ENCODE measurements at places on chromosomes 4 and X.

GRCh38 chrX:110276778-110277177, 41.1 kb downstream of the AMMECR1 start:
- H3K36me3 ChIP-seq, result peaks cover 3% of the 10 kb centered on the region
- H3K27ac ChIP-seq, result no peak overlapping the region
- H3K4me1 ChIP-seq, result peaks cover 13% of the 10 kb centered on the region
- peak; percentile 1 for DNase-seq

GRCh38 chr4:158796370-158797140, 27.7 kb downstream of the FNIP2 start:
- H3K4me3 ChIP-seq, result no peak overlapping the region
- peaks cover 79% of the 10 kb centered on the region for H3K27me3 ChIP-seq
- H3K27ac ChIP-seq, result no peak overlapping the region
- H3K4me1 ChIP-seq, result peaks cover 1% of the 10 kb centered on the region
- H3K36me3 ChIP-seq, result no peaks in the 10 kb centered on the region

GRCh38 chrX:9433596-9433995, 31.3 kb upstream of the TBL1X start:
- no peak overlapping the region for H3K4me3 ChIP-seq
- no peaks in the 10 kb centered on the region for H3K36me3 ChIP-seq
- no peaks in the 10 kb centered on the region for H3K27me3 ChIP-seq
- DNase-seq, result no peak

- no peak overlapping the region for H3K27ac ChIP-seq
- no peak overlapping the region for H3K4me3 ChIP-seq
- no peaks in the 10 kb centered on the region for H3K36me3 ChIP-seq
- H3K4me1 ChIP-seq, result no peaks in the 10 kb centered on the region
Observed at GRCh38 chr4:149531861-149532260, 283.8 kb downstream of the IQCM start.

DNA sequence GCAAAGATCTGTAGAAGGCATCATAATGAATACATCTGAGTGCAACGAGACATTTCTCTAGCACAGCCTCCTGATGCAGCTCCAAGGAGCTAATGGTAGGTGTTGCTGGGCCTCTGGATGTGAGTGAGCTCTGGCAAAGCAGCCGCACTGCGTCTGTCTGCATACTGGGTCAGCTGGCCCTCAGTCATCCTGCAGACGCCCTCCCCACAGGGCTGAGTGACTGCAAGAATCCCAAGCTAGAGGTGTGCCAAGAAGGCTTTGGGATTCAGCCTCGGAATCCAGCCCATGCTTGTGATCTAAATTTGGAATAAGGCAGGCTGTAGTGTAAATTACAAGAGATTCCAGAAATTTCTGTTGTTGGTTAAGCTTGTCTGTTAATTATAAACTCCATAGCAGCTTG, 18.5 kb downstream of the HERC3 start:
- H3K4me1 ChIP-seq, result peaks cover 56% of the 10 kb centered on the region
- H3K27ac ChIP-seq, result peak overlapping the region; percentile 2
- DNase-seq, result no peak
- H3K4me3 ChIP-seq, result no peak overlapping the region
